Activated T-helper 1 cell treated with Interleukin-2 at 50 U/mL for 16 hours (primary cell): ENCODE measurements at places on chromosomes 2 and 18.

DNA sequence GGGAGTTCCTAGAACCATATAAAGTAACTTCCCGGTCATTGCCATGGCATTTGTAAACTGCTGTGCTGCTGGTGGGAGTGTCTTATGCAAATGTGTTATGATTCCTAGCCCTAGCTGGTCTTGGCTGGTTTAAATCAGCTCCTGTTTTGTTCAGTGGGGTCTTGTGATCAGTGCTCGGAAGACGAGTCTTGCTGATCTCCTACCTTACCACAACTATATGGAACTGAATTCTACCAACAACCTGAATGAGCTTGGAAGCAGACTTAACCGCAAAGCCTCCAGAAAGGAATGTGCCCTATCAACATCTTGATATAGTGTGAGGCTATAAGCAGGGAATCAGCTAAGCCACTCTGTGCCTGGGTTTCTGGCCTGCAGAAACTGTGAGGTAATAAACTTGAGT is 33.5 kb downstream of the POLE4 start:
- DNase-seq, result no peak

DNA sequence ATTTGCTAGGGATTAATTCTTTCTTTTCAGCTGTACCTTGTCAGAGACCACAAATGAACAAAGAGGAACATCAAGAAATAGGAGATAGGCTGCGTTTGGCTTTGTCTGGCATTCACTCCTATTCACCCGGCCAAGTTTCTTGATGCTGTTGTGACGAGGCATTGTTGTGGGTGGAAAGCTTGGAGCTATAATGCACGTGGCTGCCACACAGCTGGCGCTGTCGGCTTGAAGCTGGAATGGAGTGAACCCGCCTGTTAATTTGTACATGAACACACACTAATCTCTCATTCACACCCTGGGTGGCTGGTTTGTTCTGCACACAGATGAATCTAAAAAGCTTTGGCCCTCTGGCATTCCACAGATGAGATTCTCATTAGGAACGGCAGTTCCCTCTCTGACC is 274.9 kb upstream of the GYPC start:
- DNase-seq, result no peak

- no peak for DNase-seq
Measured at GRCh38 chr2:229429589-229429988, 158.5 kb upstream of the PID1 start.

GRCh38 chr2:41955316-41956043 is 92.3 kb upstream of the PKDCC start:
- no peak for DNase-seq

DNA sequence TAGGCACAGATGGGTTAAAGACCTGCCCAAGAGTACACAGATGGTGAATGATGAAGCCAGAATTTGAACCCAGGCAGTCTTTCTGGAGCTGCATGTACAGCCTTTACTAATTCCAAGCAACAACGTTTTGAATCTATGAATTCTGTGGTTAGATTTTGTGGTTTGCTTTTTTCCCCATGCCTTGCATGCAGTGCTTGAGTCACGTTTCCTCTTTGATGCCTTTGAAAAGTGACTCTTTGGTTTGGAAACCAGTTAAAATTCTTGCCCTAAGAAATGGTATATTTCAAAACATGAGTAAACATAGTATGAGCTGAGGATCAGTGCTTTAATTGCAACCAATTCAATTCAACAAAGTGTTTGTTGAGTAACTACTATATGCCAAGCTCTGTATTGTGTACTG is 48.2 kb upstream of the PPM1B start:
- DNase-seq, result no peak

- DNase-seq, result no peak
Measured at GRCh38 chr18:68298330-68298729, 416.6 kb downstream of the TMX3 start.

DNA sequence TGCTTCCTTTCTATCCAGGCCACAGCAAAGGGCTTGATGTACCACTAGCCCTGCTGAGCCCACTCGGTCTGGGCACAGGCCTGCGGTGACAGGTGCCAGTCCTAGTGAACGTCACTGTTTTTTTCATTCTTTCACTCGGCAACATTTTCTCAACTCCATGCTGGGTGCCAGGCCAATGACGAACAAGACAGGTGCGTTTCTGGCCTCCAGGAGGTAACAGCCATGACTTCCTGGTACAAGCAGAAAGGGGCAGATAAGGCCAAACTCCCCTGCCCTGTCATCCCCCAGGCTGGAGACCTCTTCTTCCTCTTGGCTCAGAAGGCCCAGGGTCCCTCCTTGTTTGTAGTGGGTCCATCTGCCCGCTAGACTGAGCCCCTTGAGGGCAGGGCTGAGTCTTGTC is 55.7 kb upstream of the OTOF start:
- DNase-seq, result no peak

GRCh38 chr2:12797815-12798214 is 81.1 kb downstream of the TRIB2 start:
- no peak for DNase-seq

GRCh38 chr18:46340716-46341115 is 236.5 kb downstream of the HAUS1 start:
- no peak for DNase-seq

GRCh38 chr18:48452861-48453323 is 43.7 kb upstream of the ZBTB7C start:
- no peak for DNase-seq

GRCh38 chr2:173865971-173866873 is 99.0 kb downstream of the SP3 start:
- DNase-seq, result no peak
